Stimulated activated CD4-positive, alpha-beta T cell treated with anti-CD3 and anti-CD28 coated beads, Interleukin-2, amount 100 ng/mL, for 48 hours (primary cell): ENCODE measurements at places on chromosomes 4 and X.

- DNase-seq: no peak
Measured at GRCh38 chr4:102196221-102196620, 149.1 kb downstream of the SLC39A8 start.

GRCh38 chrX:31981546-31982062 is 909.8 kb upstream of the FTHL17 start:
- no peak for DNase-seq

- DNase-seq: peak; percentile 15
Measured at GRCh38 chr4:168877511-168878491, 132.3 kb downstream of the CBR4 start.

DNA sequence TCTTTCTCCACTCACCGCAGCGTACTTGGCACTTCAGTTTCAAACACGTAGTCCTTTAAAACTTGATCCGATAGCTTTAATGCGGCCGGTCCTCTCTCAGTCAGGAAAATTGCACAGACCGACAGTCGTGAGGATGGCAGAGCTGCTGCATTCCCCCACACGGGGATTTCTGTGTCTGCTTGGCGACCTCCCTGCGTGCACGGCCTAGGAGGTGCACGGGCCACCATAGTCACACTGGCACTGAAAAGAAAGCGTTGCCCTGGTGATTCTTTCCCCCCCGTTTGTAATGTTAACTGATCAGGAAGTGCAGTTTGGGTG is 10.3 kb downstream of the AKAP17A start:
- no peak for DNase-seq

DNA sequence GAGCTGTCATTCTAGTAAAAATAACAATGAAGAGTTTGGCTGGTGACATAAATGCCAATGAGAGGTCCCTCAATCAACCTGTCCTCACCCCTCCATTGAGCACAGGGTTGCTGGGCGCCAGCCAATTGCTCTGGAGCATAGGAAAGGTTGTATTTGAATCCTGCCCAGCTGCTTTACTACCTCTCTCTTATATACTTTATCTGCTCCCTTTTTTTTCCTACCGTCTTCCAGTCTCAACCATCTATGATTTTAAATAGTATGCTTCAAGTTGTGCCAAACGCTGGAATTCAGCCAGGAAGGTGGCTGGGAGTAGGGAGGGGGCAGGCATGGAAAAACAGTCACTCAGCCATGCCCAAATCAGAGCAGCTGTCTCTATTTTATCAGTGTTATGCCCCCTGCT is 153.8 kb downstream of the NR3C2 start:
- no peak for DNase-seq

DNA sequence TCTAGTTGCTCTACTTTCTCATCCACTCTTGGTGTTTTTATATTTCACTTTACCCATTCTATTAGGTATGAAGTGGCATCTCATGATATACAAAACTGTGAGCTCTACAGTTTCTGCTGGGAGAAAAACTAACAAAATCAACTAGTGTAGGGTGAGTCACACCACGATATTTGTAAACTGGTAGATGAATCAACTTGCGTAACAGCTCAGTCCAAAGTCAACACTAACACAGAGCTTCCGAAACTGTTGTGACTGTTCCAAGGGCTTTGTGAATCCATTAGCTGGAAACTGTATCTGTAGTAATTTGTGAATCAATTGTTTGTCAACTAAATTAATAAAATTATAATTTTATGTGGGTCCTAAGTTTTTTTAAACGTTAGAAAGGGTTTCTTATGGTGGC is 119.8 kb upstream of the TSPAN5 start:
- DNase-seq: no peak

GRCh38 chr4:13544606-13545393 is 492 bp upstream of the NKX3-2 start:
- DNase-seq: peak; percentile 47
